ENCODE measurements at places on chromosomes 16 and 17. TPM values are rescaled to one million over a fixed set of nuclear protein-coding genes. Genes with fewer than 3 reads are reported as not detected.

Gene NOD2
- total RNA-seq, result 0.33 TPM

Gene CD300E
- total RNA-seq, result not detected

Gene SAMD14
- total RNA-seq, result 7.8 TPM

Gene CHST5
- total RNA-seq, result 0.90 TPM

Gene ZNF319
- total RNA-seq, result 3.1 TPM

Gene RRN3
- total RNA-seq, result 24.8 TPM

Gene LRRC46
- total RNA-seq, result 0.21 TPM

Gene KRTAP3-2
- not detected for total RNA-seq

Gene CLTC
- 214 TPM for total RNA-seq

Gene CCL11
- not detected for total RNA-seq

Gene QPRT
- 165 TPM for total RNA-seq

- no peak for DNase-seq
These were observed 247.2 kb downstream of the NTN1 start for GRCh38 chr17:9268546-9268945.

DNA sequence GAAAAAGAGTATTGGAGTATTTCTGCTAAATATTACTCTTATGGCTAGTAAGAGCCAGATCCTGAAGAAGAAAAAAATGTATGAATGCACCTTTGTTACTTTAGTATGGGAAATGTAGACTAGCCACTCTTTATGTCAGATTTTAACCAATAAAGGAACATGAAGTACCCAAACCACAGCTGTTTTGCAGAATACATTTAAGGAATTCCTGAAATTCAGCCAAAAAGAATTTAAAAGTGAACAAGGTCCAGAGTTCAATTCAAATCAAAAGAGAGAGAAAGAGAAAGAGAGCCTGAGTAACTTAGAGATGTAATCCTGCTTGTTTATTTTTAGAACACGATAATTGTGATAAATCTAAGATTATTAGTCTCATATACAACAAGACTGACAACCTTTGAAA is 1.2 kb downstream of the KCNJ16 start:
- no peak for DNase-seq

GRCh38 chr16:66976746-66977145 is 11.6 kb upstream of the CES4A start:
- no peak for DNase-seq

GRCh38 chr17:36182176-36183000 is 6.0 kb upstream of the TBC1D3B start:
- DNase-seq, result no peak

DNA sequence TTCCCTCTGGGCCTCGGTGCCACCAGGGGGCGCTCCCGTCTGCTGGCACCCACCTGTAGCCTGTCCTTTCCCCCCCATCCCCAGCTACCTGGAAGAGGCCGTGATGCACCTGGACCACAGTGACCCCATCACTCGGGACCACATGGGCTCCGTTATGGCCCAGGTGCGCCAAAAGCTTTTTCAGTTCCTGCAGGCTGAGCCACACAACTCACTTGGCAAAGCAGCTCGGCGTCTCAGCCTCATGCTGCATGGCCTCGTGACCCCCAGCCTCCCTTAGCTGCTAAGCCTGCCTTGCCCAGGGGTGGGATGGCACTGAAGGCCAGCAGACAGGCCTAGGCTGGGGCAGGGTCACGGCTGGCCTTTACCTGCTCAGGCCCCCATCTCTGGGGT is 818 bp upstream of the NRN1L start:
- DNase-seq, result peak; percentile 97

GRCh38 chr17:29018788-29019474 is 13.1 kb upstream of the SEZ6 start:
- peak; percentile 70 for DNase-seq

DNA sequence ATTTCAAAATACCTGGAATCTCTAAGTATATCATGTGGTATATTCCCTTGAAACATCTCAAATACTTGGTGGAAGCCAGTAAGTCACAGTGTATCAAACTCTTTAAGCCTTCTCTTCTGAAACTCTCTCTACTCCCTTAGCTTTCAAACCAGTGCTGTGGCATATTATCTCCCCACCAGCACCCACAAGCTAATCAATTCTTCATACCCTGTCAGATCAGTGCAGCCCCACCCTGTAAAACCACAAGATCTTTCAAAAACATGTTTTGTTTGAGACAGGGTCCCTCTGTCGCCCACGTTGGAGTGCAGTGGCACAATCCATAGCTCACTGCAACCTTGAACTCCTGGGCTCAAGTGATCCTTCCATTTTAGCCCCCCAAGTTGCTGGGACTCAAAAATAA is 91.6 kb upstream of the C17orf78 start:
- no peak for DNase-seq

DNA sequence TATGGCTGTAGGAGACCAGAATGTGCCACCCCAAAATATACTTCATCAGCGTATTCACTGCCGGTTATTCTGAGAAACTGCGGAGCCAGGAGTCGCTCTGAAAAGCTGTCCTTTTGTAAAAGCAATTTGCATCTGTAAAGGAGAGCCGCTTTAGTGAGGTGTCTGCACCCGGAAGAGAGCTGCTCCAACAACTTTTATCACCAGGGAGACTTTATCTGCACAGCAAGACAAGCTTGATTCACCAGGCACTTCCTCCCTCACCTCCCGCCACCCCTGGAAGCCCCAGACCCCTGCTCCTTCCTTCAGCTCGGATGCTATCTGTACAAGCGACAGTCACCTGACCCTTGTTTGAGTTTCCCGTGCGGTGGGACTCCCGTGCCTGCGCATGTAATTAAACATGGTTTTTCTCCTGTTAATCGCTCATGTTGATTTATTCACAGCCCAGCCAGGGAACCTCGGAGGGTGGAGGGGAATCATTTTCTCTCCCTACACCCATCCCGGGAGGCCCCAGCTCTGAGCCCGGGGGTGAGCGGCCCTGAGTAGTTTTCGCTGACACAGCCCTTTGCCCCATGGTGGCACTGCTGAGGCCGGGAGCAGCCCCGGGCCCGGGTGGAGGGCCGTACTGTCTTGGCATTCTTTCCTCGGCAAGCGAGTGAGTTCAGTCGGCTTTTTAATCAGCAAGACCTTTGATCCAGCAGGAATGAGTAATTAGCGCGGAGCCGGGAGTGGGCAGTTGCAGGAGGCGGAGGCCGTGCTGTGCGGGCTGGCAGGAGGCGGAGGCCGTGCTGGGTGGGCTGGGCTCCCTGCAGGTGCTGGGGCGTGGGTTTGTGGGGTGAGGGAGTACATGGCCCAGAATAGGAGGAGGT is 222.7 kb upstream of the CIBAR2 start:
- DNase-seq, result peak; percentile 87

- peak; percentile 72 for DNase-seq
These were observed 33.7 kb downstream of the GDE1 start for GRCh38 chr16:19488213-19488640.

GRCh38 chr16:87351320-87351698 is 32.3 kb downstream of the FBXO31 start:
- no peak for DNase-seq

DNA sequence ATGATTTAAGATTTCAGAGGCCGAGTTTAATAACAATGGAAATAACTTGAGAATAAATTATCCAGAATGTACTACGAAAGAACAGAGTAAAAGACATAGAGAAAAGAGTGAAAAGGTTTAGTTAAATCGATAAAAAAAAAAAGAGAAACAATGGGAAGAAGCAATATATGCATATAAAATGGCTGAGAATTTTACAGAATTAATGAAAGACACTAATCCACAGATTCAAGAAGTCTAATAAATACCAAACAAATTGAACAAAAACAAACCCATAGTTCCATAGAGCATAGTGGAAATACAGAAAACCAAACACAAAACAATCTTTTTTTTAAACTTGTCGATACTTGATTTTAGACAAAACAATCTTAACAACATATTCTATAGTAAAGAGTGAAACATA is 1.7 kb downstream of the PSME3IP1 start:
- DNase-seq, result no peak

- no peak for DNase-seq
These were observed 355.1 kb upstream of the MON1B start for GRCh38 chr16:76835779-76836300.

DNA sequence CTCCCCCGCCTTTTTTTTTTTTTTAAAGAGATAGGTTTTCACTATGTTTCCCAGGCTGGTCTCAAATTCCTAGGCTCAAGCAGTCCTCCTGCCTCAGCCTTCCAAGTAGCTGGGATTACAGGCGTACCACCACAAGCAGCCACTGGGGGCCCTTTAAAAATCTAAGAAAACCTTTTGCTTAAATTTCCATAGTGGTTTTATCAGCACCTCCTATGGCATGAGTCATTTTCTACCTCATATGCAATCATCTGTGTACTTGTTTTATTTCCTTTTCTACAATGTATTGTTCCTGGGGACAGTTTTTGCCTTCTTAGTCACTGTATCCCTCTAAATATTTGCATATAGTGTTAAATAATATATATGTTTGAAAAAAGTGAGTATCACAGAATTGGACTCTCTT is 29.2 kb downstream of the GNA13 start:
- DNase-seq, result peak; percentile 52

DNA sequence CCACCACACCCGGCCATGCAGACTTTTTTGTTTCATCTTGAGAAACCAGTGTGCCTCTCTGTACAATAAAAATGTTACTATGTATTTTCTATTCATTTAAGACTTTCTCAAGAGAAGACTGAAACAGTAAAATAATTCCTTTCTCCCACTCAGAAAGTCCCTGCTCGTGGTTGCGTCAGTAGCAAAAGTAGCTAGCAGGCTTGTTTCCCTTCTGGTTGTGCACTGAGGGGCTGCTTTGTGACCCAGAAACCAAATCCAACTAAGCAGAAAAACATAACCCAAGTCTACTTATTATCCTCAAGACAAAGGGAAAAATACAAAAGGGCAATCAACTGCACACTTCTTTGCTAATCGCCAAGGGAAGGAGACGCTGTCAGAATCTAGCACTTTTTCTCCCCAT is 3.4 kb upstream of the PNPO start:
- DNase-seq, result no peak

DNA sequence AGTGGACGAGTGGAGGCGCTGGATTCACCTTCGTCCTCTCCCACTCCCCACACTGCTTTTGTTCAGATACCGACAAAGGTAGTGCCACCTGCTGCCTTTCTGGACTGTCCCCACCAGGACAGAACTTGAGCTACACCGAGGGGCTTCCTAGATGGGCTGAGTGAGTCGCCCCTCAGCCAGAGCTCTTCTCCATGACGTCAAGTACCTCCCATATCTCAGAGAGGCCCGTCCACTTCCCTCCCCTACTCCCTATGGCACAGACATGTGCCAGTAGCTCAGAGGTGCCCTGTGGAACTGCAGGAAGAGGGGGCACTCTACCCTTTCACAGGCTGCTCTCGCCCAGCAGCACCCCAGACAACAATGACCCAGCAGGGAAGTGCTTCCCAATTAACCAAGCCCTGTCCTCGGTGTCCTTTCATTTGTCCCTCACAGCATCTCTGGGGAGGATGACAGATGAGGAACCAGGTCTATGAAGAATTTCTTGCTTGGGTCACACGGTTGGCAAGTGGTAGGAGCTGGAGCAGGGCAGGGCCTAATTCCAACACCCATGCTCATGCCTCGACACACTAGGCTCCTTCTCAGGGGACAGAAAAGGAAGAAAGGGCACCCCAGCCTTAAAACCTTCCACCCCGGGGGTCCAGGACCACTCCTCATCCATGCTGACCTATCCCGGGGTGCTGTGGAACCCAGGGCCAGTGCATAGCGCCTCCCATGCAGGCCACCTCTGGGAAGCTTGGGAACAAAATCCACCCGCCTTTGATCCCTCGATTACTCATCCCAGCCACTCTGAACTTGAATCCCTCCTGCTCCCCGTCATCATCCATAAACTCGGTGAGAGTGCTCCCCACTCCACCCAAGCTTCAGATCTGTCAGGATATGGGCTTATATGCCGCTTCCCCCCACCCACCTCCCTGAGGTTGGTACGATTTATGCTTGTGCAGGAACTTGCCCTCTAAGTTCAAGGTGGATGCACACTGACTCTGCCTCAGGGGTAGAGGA is 51.7 kb downstream of the WNT3 start:
- DNase-seq, result peak; percentile 52
